Activated CD8-positive, alpha-beta memory T cell treated with anti-CD3 and anti-CD28 coated beads, Interleukin-2, amount 10 ng/mL, durations not matched to agents 7 days and 5 days (primary cell): ENCODE measurements at places on chromosomes 11 and 22. TPM values are rescaled to one million over a fixed set of nuclear protein-coding genes. Genes with fewer than 3 reads are reported as not detected.

GRCh38 chr22:18081416-18081815, 3.6 kb downstream of the PEX26 start:
- peaks cover 41% of the 10 kb centered on the region for H3K4me1 ChIP-seq
- peaks cover 59% of the 10 kb centered on the region for H3K36me3 ChIP-seq
- H3K27ac ChIP-seq = no peak overlapping the region

GRCh38 chr22:19115628-19116027, 6.6 kb downstream of the DGCR2 start:
- no peak for DNase-seq
- H3K4me3 ChIP-seq = no peak overlapping the region
- peaks cover 56% of the 10 kb centered on the region for H3K4me1 ChIP-seq

DNA sequence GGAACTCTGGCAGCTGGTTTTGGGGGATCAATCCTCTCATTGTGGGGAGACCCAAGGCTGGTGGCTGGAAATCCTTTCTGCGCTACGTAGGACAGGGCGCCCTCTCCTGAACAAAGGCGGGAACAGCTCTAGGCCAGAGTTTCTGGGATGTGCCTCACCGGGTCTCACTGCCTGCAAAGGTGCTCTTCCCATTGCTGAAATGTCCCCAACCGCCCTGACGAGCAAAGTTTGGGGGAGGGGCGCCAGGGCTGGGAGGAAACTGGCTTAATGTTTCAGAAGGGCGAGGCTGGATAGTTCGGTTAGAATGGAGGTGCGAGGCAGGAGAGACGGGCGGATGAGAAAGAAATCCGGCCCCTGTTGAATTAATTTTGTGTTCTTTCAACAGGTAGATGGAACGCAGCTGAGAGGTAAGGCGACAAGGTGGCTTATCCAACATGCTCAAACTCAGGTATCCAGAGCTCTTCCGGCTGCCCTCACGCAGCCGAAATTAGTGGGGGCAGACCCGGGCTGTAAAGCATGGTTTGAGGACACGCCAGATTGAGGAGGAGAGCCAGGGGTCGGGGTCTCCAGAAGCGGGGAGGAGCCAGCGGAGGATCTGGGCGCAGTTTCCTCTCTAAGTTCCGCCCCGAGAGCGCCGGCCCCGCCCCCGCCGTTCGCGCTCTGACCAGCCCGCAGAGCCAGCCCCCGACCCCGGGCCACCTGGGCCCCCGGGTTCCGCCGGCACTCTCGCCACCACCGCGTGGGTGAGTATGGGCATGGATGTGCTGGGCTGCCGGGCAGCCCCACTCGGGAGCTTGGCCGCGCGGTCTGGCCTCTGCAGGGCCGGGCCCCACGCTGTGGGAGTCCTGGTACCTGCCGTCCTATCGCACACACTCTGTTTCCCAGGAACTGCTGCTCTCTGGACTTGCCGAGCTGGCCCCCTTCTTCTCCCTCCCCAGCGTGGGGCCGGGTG, at the start of gene PGAP2:
PGAP2 (plus strand) TSS at position 652 of the 952 bp plus-strand sequence. CDS start 2,700 bp downstream, outside the sequence.
- peak within 1 kb of the TSS; percentile 84 for H3K27ac ChIP-seq
- H3K4me3 ChIP-seq = peak within 1 kb of the TSS; percentile 84
- peaks cover 15% of the 10 kb centered on the region for H3K4me1 ChIP-seq

- no peaks in the 10 kb centered on the region for H3K27me3 ChIP-seq
- no peak overlapping the region for H3K4me3 ChIP-seq
- no peaks in the 10 kb centered on the region for H3K36me3 ChIP-seq
- H3K4me1 ChIP-seq = peaks cover 15% of the 10 kb centered on the region
- DNase-seq = no peak
Measured at GRCh38 chr11:78050964-78051831, 12.5 kb upstream of the THRSP start.

Gene MOV10L1
- total RNA-seq = not detected

- H3K4me1 ChIP-seq = no peaks in the 10 kb centered on the region
- no peak overlapping the region for H3K27ac ChIP-seq
- H3K4me3 ChIP-seq = no peak overlapping the region
- H3K27me3 ChIP-seq = peaks cover 5% of the 10 kb centered on the region
Measured at GRCh38 chr11:122491509-122491908, 164.0 kb upstream of the UBASH3B start.
